ENCODE measurements at places on chromosomes 2 and 18.

- peak; percentile 98 for DNase-seq
Observed at GRCh38 chr18:68438983-68439382, 275.9 kb downstream of the TMX3 start.

- no peak for DNase-seq
Observed at GRCh38 chr2:37306024-37306423, 18.6 kb downstream of the PRKD3 start.

DNA sequence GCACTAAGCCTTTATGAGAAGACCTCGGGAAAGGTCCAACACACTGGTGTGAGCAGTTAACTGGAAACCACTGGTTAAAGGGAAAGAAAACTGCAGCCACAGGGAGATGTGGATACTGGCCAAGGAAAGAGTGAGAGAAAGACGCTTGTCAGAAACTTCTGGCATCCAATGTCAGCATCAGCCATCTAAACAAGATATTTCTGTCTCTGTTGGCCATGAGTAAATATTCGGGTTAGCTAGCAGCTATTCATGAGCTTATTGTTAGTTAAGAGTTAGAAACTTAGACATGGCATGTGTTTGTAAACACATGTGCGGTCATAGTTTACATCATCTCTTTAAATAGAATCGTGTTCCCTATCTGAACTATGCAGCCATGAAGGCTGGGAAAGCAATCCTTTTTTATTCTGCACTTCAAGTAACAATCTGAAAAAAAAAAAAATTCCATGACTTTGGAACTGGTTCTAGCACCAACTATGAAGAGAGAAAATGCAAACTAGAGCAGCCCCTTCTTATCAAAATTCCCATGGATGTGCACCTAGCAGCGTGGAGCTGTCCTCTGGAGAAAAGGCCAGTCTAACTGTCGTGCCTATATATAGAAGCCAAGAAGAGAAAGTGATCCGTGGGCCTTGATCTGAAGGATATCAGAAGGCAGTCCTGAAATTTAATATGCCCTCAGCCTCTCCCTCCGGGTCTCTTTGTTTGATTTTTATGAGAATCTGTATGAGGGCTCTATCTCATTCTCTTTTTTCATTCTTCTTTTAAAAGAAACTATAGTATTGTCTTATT lies 84.0 kb upstream of the RFX8 start:
- DNase-seq, result peak; percentile 27

DNA sequence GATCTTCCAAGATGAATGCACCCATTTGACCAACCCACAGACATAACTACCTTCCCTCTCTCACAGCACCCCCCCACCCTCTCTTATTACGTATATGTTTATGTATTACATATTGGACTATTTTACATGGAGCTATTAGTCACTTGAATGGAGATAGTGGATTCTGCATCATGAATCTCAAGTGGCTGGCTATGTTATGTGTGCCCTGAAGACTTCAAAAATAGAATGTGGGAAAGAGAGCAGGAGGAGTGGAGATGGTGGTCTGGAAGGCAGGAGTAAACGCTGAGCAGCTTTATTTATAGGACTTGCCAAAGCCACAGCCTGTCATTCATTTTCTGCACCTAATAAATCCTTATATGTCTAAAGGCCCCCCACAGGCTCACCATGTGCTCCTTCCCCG lies 4.9 kb downstream of the ANTXR1 start:
- DNase-seq, result no peak

GRCh38 chr18:22088029-22088428 lies 81.4 kb upstream of the GATA6 start:
- no peak for DNase-seq

- DNase-seq, result peak; percentile 97
Observed at GRCh38 chr2:218964041-218964771, 4.7 kb downstream of the CDK5R2 start.

GRCh38 chr18:2535419-2535910 lies 35.8 kb downstream of the METTL4 start:
- DNase-seq, result no peak

GRCh38 chr2:164859251-164859818 lies 17.7 kb upstream of the COBLL1 start:
- DNase-seq, result no peak

- no peak for DNase-seq
Observed at GRCh38 chr2:211084352-211084751, 528.0 kb downstream of the CPS1 start.

DNA sequence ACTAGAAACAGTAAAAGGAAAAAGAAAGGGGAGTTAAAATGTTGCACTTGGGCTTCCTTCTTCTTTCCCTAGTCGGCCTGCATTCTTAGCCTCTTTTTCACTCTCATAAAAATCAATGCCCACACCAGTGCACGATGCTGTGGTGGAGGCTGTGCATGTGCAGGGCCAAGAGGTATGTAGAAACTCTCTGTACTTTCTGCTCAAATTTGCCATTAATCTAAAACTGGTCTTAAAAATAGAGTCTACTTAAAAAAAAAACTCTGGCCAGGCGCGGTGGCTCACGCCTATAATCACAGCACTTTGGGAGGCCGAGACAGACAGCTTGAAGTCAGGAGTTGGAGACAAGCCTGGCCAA lies 11.1 kb downstream of the TRAPPC8 start:
- DNase-seq, result peak; percentile 2

- DNase-seq, result peak; percentile 89
Observed at GRCh38 chr2:42105330-42106256, 57.8 kb downstream of the PKDCC start.

- DNase-seq, result peak; percentile 46
Observed at GRCh38 chr2:41909584-41909983, 138.2 kb upstream of the PKDCC start.

GRCh38 chr2:230412371-230412711 lies 3.7 kb upstream of the SP100 start:
- no peak for DNase-seq

GRCh38 chr18:74082742-74083556 lies 64.7 kb downstream of the FBXO15 start:
- DNase-seq, result no peak

- no peak for DNase-seq
Observed at GRCh38 chr18:926946-927345, 22.3 kb downstream of the ADCYAP1 start.

All from LHCN-M2 (cell line).